ENCODE measurements at places on chromosomes 2 and 18. TPM values are rescaled to one million over a fixed set of nuclear protein-coding genes. Genes with fewer than 3 reads are reported as not detected.

- DNase-seq: no peak
Observed at GRCh38 chr2:224040753-224041152, 1.7 kb upstream of the SERPINE2 start.

DNA sequence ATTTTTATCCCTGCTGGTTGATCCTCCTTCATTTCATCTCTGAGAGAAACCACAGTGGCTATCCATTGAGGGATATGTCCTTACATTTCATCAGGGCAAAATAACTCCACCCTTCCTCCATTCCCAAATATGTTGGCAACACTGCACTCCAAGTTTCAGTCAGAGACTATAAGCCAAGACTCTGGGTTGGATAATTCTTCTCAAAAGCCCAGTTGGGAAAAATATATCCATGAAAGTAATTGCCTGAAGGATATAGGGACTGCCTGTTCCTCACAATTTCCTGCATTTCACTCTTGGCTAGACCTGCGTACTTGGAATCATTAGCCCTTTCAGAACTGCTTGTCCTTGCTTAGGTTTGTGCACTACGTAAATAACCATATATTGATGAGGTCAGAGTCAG is 27.9 kb upstream of the EPB41L3 start:
- DNase-seq: no peak

DNA sequence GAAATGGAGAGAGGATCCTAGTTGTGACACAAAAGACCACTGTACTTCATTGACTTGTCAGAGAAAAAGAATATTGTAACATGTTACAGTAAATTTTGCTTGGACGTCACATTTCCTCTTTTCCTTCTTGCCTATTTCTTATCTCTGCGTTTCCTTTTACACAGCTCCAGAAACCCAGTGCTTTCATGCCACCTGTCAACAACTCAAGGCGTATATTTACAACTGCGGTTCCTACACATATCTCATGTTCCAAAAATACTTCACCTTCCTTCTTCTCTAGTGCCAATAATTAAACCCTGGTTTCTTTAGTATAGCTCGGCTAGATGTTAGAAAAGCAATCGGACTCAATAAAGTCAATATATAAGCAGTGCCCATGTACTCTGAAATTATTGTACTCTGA is 911.5 kb upstream of the FSHR start:
- DNase-seq: no peak

DNA sequence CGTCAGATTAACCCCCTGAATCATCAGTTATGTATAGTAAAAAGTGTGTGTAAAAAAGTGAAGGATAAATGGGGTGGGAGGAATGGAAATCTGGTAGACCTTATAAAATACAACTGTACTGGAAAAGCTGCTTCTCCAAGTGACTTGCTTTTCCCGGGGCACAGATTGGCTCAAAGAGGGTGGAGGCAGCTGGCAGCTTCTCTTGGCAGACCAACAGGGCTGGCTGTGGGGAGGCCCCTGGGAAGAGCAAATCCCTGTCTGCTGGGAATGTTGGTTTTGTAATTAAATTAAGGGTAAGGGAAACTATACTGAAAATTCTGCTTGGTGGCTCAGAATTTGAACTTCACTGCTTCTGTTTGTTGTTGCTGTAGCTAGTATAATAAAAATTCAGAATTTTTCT is 154.2 kb upstream of the DLX2 start:
- no peak for DNase-seq

DNA sequence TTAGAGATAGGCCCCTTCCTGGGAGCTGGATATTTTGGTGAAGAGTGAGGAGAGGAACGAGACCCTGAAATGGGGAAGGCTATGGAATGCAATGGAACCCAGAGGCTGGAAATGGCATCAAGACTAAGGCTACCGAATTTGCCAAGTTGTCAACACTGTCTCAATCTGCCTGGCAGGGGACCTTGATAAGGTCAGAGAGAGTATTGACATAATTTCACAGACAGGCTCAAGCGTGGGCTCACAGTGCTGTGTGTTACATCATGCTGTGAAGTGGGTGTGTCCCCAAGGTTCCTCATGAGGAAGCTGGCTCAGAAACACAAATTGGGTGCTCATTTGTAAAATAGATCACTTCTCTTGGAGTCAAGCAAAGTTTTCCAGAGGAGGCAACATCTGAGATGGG is 51.8 kb upstream of the CYRIA start:
- no peak for DNase-seq

DNA sequence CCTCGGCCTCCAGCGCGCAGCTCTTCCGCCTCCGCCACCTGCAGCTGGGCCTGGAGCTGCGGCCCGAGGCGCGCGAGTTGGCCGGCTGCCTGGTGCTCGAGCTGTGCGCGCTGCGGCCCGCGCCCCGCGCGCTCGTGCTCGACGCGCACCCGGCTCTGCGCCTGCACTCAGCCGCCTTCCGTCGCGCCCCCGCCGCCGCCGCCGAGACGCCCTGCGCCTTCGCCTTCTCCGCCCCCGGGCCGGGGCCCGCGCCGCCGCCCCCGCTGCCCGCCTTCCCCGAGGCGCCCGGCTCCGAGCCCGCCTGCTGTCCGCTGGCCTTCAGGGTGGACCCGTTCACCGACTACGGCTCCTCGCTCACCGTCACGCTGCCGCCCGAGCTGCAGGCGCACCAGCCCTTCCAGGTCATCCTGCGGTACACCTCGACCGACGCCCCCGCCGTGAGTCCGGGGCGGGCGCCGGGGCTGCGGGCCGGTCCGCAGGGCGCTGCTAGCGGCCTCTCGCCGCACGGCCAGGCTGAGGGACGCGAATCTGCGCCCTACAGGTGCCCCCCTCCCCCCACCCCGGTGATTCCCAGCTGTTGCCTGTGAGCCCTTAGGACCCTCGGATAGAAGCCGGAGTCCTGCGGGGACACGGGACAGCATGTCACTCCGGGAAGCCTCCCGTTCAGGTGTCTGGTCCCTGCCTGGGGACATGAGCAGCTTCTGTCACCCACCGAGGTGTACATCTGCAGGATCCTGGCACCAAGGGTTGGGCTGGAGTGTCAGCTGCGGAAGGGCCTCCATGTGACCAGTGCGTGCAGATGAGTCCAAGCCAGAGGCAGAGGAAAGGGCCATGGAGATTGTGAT is 616 bp downstream of the RNPEPL1 start:
- DNase-seq: peak; percentile 39

- no peak for DNase-seq
Observed at GRCh38 chr2:187567126-187567525, 12.9 kb upstream of the TFPI start.

- DNase-seq: no peak
Observed at GRCh38 chr2:10169581-10169980, 47.0 kb downstream of the RRM2 start.

DNA sequence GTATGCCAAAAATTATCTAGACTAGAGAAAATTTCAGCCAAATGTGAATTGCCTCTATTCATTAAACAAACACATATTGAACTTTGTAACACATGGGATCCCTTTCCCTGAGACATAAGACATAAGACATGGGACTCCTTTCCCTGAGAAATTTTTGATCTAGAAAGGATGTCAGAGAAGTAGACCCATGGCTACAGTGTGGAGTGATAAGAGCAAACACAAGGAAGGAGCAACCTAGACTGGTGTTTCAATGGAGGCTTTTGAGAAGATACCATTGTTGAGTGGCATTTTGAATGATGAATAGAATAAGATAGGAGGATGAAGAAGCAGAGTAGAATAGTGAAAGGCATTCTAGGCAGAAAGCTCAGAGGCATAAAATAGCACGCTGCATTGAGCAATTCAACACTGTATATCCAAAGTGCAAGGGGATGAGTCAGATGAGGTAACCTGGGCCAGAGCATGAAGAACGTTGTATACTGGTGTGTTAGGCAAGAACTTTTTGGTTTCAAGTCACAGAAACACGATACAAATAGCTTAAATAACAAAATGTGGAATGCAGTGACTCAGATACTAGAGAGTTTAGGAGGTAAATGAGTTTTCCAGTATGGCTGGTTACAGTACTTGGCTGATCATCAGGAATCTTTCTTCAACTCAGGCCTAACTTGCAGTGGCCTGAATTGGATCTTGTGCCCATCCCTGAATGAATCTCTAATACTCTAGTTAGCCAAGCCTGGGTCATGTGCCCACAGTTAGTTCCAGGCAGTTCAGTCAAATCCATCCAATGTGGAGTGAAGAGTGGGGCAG is 129.8 kb upstream of the TANK start:
- no peak for DNase-seq

- no peak for DNase-seq
Observed at GRCh38 chr18:54423831-54424230, 66.1 kb downstream of the C18orf54 start.

- DNase-seq: no peak
Observed at GRCh38 chr2:177044671-177045070, 167.9 kb upstream of the HNRNPA3 start.

- DNase-seq: no peak
Observed at GRCh38 chr2:102487761-102488462, 14.9 kb downstream of the SLC9A4 start.

DNA sequence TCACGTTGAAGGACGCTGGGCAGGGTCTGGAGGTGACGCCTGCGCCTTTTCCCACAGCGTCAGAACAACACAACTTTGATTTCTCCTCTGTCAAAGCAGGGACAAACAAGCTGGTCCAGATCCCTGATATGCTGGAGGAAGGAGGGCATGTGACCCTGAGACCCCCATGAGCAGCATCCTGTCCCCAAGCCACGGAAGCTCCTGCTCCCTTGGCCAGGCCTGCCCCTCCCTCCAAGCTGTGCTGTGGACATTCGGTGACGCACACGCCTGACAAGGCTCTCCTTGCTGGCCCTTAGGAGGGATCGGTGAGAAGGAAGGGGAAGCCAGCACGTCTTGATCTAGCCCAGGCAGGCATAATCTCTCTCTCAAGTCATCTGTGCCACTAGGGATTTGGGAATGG is 11.3 kb downstream of the MLPH start:
- no peak for DNase-seq

The LAMA3 gene
- total RNA-seq: 1.4 TPM

The EVX2 gene
- total RNA-seq: not detected

The RAB17 gene
- total RNA-seq: 0.16 TPM

The DTNA gene
- total RNA-seq: 54.9 TPM

The SERPINE2 gene
- total RNA-seq: 43.8 TPM
